Posterior vena cava (tissue), 2 donors: ENCODE measurements at places on chromosomes 5 and 9. TPM values are rescaled to one million over a fixed set of nuclear protein-coding genes. Genes with fewer than 3 reads are reported as not detected.

The LCN1 gene
- 2.4 TPM for total RNA-seq

DNA sequence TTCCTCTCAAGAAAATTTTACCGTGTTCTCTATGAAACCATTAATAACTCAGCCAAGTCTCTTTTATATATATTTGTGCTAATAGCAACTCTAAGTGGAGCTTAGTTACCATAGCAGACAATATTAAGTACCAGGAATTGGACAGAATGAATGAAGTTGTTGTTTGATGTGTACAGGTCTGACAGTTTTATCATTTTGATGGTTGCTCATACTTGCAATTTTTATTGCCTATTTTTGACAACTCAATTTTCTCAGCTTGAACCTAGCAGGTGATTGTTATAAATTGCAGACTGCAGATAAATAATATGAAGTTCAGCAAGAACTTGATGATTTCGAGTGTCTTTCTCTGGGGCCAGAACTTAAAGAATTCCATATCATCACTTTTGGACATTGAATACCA lies 163.2 kb downstream of the PLPPR1 start:
- no peak for DNase-seq

GRCh38 chr9:33178972-33179697 lies 12.0 kb upstream of the B4GALT1 start:
- DNase-seq: no peak

The KLHL3 gene
- total RNA-seq: 11.5 TPM

DNA sequence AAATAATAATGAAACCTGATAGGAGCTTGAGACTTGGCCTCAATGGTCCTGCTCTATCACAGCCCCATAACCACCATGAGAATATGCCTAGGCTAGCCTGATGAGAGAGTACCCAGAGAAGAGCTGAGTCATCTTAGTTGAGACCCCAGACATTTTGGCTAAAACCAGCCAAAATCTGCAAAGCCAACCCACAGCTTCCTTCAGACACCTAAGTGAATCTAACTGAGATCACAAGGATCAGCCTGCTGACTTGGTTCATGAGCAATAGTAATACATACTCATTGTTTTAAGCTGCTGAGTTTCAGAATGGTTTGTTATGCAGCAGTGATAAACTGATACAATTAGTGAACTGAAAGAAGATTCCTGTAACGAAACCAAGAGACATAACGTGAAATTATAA lies 473.7 kb upstream of the PTGER4 start:
- DNase-seq: no peak

- no peak for DNase-seq
These were observed 190.0 kb upstream of the GRAMD2B start for GRCh38 chr5:126233256-126233655.

The ENTREP1 gene
- 3.3 TPM for total RNA-seq

The TMEM8B gene
- 16.1 TPM for total RNA-seq
